Stimulated activated CD8-positive, alpha-beta memory T cell treated with anti-CD3 and anti-CD28 coated beads, Interleukin-15, amount 100 ng/mL, for 1 hour (primary cell): ENCODE measurements at places on chromosomes 4 and X.

DNA sequence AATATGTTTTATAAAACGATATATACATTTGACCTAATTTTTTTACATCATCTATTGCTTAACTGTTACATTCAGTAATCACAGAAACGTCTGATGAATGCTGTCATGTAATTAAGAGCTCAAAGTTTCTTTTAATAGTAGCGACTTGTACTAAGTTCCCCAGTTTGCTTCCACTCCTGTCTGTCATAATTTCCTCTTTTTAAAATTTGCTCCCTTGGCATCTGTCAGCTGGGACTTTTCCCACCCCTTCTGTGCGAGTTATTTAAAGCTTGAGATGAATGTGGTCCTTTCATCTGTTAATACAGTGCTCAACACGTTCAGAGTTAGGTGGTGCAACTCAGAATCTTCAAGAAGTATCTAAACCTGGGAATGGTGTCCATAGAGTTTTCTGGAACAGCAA is 1.2 kb downstream of the RAP1GDS1 start:
- no peak for DNase-seq

- DNase-seq, result no peak
Observed at GRCh38 chr4:112970903-112971302, 78.5 kb upstream of the ANK2 start.

GRCh38 chr4:186586205-186586604 is 30.8 kb upstream of the MTNR1A start:
- DNase-seq, result no peak

GRCh38 chr4:147085781-147086180 is 140.1 kb upstream of the TTC29 start:
- DNase-seq, result no peak

DNA sequence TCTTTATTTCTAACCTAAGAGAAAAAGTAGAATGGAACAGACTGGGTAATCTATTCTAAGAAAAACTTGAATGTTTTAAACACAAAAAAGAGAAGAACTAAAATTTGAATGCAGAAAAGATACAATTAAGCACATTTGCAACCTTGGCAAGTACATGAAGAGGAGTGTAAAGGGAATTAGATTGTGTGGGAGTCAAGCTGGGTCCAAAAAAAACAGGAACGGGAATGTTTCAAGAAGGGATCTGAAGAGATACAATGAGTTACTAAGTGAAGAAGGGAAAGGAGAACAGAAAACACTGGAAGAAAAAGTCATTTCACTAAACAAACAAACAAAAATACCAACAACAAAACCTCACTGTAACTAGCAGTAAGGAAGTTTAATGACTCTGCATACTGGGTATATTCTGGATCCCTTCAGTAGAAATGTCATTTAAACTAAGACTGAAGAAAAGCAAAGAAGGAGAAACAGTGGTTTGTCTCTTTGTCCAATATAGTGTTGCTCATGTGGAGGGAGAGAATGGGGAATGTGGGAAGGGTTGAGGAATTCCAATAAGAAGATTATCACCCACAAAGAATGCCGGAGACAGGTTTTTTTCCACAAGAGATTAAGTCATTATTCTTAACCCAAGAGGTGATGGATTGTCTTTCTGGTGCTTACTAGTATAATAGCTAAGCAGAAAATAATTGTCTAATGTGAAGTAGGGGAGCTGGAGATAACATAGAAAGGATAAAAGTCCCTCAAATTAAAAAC is 50.4 kb upstream of the PTPN13 start:
- no peak for DNase-seq

DNA sequence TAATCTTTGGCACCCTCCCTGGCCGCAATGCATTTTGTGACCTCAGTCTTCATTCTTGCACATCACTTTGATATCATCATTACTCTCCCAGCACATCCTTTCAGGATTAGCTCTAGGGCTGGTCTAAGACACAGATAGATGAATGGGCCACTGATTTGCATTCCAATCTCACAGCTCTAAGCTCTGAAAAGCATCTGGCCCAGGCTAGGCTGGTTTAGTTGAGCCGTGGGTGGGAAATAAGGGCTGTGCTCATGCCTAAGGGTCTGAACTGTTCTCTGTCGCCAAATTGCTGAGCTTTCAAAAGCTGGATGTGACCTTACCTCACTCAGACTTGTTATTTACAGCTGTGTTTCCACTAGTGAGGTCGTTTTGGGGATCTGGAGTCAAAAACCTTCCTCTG is 30.0 kb upstream of the SLC9A7 start:
- no peak for DNase-seq

- DNase-seq, result no peak
Observed at GRCh38 chr4:138961129-138961528, 54.5 kb upstream of the NOCT start.

DNA sequence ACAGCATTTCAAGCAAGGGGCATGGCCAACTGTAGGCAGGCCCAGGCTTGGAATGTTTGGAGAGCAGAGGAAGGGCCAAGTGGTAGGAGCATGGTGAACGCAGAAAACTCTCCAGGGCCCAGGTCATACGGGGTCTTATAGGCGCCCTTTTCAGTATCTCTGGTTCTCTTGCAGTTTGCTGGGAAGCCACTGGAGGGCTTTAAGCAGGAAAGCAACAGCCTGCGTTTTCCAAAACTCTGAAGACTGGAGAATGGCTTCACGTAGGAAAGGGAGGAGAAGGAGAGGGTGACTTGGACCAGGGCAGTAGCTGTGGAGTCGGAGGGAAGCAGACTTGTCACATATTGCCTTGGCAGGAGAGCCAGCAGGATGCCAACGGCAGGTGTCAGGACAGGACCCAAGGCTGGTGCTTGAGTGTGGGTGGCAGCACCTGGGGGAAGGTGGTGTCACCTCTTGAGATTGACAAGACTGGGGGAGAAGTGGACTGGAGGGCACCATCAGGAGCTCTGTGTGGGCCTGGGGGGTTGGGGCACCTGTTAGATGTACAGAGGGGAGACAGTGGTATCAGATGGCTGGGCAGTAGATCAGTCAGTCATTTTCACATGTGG is 21.9 kb downstream of the TKTL1 start:
- DNase-seq, result no peak

DNA sequence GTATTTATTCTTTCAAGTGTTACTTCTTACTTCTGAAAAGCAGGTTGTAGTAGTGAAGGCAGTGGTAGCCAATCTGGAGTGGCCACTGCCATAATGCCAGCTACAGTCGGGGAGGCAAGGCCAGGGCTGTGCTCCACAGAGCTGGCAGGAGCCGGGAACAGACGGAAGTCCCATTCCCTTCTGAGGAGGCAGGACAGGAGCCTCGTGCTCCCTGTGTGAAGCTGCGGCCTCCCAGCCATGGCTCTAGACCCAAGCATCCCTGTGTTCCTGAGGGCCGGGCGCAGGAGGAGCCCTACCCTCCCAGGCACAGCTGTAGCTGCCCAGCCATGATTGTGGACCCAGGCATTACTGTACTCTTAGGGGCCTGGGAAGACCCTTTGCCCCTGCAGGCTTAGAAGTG is 461.8 kb downstream of the ADGRL3 start:
- DNase-seq, result no peak

DNA sequence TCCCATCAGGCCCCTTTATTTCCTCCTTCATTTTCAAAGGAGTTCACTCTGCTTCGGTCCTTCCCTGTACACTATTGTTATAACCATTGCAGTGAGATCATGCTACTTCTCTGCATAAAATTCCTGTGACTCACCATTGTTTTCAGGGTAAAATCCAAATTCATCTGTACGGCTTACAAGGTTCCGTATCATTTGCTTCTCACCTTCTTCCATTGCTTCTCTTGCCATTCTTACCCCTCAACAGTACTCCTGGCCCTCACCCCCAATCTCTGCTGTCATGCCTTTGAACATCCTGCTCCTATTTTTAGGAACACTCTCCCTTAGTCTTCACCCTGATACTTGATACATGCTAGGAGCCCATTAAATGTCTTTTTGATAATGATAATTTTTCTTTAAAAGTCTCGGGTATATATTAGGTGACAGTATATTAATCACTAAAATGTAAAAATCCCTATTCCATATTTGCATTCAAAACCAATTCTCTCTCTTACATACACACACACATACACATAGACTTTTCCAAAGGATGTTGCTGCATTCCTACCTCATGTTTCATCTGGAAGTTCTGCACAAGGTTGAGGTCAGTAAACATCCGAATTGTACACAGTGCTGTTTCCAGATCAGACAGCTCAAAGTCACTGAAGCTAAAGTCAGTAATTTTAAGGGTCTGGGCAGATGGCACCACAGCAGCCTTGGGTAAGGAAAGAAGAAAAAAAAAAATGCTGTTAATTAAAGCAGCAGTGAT is 103.4 kb downstream of the PDE5A start:
- DNase-seq, result no peak

DNA sequence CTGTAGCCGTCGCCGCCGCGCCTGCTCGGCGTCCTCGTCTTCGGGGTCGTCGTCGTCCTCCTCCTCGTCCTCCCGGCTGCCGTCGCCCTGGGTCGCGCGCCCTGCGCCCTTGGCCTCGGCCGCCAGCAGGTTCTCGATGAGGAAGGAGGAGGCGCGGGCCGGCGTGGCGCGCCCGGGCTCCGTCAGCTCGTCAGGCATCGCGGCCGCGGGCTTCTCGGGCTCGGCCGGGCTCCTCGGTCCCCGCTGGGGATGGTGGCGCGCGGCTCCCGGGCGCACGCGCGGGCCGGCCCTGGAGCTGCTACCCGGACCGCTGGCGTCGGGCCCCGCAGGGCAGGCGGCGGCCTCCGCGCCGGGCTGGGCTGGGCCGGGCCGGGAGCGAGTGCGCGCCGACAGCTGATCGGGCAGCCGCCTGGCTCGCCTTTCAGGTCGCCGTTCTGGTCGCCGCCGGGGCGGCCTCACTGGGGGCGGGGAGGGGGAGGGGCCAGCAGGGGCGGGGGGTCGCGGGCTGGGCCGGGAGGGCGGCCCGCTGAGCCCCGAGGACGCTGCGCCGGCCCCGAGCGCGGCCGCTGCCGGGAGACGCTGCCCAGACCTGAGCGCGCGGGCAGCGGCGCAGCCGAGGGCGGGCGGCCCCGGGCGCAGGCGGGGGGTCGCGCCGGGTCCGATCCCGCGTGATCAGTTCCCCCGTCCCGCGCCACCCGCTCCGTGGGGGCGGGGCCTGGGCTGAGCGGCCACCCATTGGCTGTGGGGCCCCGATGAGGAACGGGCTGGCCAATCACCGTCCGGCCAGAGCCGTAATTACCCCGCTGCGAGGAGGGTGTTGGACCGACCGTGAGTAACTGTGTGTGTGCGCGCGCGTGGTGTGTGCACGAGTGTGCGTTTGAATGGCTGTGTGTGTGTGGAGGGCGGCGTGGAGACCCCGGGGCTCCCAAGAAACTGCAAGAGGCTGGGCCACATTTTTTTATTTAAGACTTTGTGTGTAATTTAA is at the start of gene HMX1:
HMX1 (minus strand) TSS at position 423 of the 985 bp plus-strand sequence; CDS start at position 198, 225 bp downstream.
- DNase-seq, result no peak

- no peak for DNase-seq
Observed at GRCh38 chr4:76745240-76745639, 152.7 kb downstream of the SOWAHB start.

DNA sequence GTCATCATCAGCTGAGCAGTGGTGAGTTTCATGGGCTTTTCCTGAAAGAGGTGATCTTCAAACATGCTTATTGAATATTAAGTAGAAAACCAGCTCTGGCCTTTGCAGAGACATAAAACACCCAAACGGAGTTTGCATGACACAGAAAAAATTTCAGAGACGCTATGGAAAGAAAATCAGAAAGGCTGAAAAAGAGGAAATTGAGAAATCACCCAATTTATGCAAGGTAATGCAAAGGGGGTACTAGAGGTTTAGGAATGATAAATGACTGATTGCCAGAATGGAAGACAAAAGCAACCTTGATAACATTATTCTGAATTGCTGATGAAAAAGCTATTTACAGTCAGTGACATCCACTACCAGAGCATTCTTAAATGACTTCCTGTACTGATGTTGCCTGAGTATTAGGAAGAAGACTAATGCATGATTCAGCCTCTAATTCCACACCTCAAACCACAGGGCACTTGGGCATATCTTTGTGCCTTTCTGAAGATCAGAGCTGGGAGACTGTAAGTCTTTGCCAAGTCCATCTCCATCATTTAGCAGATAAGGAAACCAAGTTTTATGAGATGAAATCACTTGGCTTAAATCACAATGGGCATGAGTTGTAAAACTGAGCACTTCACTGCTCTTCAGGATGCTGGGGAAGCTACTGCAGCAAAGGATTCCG is 565.7 kb downstream of the PPARGC1A start:
- no peak for DNase-seq

- no peak for DNase-seq
Observed at GRCh38 chrX:124028182-124028581, 66.7 kb downstream of the STAG2 start.

- DNase-seq, result no peak
Observed at GRCh38 chrX:14775416-14775815, 97.5 kb downstream of the FANCB start.

GRCh38 chr4:141580523-141580922 is 55.9 kb upstream of the IL15 start:
- DNase-seq, result no peak

DNA sequence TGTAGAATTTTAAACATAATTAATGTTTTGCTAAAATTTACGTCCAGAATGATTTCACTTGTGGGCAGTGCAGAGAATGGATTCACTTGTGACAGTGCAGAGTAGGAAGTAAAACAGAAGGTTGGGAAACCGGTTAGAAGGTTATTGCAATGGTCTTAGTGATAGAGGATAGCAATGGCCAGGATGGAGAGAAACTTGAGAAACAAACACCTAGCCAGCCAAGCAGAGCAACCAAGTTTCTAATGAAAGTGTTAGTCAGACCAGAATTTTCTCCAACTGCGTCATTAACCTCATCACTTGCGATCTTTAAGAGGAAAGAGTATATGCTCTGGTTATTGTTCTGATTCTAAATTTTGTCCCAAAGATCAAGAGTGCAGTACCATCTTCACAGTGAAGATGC is 50.0 kb upstream of the TBC1D9 start:
- no peak for DNase-seq

- no peak for DNase-seq
Observed at GRCh38 chr4:173478201-173478912, 51.7 kb downstream of the HAND2 start.

GRCh38 chr4:76610751-76611547 is 175.9 kb downstream of the SHROOM3 start:
- no peak for DNase-seq

DNA sequence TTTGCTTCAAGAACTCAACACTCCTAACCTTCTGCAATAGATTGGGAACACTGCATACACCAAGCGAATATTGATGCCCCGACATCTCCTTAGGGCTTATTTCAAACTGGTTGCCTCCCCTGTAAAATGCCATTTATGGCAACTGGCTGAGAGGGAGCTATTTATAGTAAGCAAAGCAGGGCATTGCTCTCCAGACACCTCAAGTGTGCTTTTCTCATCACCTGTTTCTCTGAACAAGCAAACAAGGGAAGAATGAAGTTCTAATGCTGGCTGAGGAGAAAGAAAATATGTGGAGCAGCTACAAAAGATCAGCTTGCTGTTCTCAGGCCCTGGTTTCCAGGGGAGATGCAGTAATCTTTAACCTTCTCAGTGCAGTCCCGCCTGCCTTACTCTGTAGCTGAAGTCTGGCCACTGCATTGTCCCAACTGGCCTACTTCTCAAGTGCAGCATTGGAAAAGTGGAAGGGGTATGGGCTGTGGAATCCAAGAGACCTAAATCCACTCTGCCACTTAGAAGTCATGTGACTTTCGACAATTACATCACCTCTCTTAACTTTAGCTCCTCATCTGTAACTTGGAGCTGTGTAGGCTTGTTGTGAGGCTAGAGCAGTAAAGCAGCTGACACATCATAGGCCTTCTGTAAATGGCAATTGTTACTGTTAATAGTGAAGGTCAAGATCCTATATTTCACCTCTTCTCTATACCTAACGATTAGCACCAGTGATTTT is 47.9 kb upstream of the FGF13 start:
- DNase-seq, result no peak
